ENCODE measurements at places on chromosomes 6 and 20.

GRCh38 chr6:113202852-113203714 lies 654.1 kb upstream of the MARCKS start:
- DNase-seq = no peak

GRCh38 chr6:150025201-150025917 lies at the start of gene RAET1L:
Gene RAET1L, minus strand, starts transcription at chr6:150025532. Its CDS starts 61 bp downstream, at chr6:150025471.
- DNase-seq = no peak

DNA sequence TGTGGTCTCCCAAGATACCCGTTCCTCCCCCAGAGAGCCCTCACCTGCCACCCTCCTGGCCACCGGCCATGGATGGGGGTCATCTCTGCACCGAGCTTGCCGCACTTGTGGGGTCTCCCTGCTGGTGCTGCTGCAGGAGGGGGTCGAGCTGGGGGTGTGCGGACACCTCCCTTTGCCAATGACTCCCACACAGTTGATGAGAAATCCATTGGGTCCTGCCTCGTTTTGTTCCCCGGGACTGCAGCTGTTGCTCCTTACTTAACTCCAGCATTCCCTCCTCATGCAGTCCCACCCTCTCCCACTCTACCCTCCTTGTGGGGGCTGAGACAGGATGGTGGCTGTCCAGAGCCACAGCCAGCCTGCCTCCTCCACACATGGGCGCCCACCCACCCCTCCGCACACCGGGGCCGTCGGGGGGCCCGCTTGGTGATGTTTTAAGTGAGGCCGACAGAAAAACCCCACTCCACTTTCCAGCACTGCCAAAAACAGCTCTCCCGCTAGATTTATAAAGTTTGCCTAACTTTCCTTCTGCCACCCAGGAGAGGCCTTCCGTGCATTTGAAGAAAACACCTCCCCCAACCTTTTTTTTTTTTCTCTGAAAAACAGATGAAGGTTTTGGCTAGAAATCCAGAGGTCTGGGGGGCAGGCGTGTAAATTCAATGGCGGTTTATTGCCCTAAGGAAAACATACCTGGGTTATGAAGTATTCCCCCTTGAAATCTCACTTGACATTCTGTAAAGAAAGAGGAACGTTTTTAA lies 53.5 kb upstream of the APCDD1L start:
- DNase-seq = no peak

- DNase-seq = no peak
Measured at GRCh38 chr6:25913741-25914140, 16.8 kb downstream of the SLC17A2 start.

DNA sequence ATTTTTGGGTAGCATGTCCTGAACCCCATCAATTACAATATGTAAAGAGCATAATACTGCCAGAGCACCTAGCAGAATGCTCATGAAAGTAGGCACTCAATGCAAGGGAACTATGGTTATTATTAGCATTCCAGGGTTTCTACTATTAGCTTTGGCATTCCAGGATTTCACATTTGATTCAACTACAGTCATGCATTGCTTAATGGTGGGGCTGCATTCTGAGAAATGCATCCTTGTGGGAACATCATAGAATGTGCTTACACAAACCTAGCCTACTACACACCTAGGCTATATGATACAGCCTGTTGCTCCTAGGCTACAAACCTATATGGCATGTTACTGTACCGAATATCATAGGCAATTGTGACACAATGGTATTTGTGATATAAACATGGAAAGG lies 247.8 kb downstream of the CD83 start:
- DNase-seq = no peak

DNA sequence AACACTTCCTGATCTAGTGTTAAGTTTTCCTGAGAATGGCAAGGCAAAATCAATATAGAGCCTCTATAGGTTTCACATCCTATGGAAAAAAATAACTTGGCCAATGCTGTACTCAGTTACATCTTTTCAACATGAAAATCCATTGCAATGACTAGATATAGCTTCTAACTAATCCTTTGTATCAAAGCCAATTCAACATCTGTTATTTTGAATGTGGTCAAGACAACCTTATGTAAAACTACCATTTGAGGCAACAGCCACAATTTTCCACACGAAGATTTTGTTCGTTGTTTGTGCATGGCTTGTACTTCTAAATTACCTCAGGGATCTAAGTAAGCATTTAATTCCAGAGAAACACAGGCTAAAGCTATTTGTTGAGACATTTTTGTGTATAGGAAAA lies 637.8 kb upstream of the EYS start:
- DNase-seq = no peak

DNA sequence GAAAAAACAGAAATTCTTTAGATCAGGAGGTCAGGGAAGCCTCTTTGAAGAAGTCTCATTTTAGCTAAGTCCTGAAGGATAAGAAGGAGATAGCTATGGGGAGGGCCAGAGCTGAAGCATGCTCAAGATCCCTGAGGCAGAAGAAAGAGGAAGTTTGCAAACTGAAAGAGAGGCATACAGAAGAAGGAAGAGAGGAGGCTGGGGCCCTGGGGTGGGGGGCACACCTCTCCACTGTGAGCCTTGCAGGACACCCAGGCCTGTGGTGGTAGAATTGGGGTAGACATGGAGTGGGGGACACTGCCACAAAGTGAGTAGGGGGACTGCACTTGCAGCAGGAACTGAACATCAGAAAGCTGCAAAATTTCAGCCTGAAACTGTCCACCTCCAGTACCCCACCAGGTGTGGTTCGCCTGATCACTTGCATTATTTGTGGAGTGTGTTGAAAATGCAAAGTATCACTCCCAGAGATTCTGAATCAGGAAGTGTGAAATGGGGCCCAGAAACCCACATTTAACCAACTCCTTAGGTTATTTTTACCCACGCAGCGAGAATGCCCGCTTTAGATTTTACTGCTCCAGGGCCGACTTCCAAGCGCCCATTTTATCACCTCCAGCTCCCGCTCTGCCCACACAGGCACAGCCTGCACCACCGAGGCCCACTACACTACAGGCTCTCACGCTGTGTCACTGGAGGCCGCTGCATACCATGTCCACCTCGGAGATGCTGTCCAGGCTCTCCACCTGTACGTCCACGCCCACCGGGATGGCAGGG lies 44.0 kb downstream of the GABRR2 start:
- DNase-seq = no peak

DNA sequence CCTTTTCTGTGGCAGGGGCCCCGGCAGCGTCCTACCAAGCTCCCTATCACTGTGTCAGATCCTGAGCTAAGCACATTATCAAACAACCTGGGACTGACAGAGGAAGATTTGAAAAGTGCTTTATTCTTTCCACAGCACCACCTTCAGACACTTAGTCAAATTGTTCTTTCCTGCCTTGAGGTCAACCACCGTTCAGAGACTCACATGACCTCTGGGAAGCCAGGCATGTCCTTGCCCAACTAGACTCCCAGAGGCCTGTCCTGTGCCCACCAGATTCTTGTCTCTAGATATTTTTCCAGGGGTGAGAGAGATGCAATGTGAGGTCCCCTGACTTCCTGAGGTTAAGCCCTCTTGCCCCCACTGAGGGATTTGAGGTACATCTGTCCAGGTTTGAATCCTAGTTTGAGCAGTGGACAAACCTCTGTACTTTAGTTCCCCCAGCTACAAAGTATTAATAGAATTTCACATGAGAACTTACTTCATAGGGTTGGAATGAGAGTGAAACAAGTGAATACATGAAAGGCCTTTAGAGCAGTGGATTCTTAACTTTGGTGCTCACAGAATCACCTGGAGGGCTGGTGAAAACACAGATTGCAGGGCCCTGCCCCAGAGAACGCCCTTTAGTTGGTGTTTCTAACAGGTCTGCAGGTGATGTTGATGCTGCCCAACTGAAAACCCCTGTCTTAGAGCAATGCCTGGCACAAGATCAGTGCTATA lies 179.8 kb downstream of the CLIC5 start:
- no peak for DNase-seq

GRCh38 chr6:167588181-167588919 lies 238.4 kb upstream of the AFDN start:
- DNase-seq = no peak

GRCh38 chr6:25793970-25794369 lies 37.9 kb downstream of the SLC17A1 start:
- DNase-seq = no peak

GRCh38 chr6:81894306-81894705 lies 141.8 kb upstream of the TENT5A start:
- no peak for DNase-seq

GRCh38 chr6:34300332-34300751 lies 51.5 kb upstream of the SMIM29 start:
- no peak for DNase-seq

DNA sequence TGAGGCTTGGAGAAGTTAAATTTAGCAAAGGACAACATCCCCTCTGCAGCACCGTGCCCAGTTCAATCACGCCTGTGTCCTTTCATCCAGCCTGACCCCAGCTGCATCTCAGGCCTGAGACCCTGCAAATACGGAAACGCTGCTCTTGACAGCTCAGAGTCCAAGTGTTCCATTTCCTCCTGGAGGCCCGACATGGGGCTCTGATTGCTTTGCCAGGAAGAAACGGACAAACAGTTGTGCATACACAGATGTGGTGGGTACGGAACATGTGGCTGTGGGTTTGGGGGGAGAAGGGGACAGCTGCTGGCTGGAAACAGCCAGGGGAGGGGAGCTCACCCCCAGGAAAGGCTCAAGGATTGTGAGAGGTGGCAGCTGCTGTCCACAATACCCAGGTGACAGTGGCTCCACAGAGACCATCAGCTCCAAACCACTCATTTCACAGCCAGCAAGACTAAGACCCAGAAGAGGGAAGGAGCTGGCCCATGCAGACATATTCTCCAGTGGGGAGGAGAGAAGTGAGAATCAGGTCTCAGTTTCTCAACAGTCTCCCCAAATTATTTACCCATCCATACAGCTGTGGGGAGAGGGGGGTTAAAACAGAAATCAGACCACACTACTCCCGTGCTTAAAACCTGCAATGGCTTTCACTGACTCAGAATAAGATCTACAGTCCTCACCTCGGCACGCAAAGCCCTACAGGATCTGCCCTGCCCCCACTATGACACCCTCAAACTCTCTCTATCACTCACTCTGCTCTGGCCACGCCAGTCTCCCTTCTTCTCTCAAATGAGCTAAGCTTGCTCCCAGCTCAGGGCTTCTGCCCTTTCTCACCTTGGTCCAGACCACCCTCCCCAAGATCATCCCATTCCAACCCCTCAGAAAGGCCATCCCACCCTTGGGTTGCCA lies 89.1 kb downstream of the PREX1 start:
- DNase-seq = no peak

DNA sequence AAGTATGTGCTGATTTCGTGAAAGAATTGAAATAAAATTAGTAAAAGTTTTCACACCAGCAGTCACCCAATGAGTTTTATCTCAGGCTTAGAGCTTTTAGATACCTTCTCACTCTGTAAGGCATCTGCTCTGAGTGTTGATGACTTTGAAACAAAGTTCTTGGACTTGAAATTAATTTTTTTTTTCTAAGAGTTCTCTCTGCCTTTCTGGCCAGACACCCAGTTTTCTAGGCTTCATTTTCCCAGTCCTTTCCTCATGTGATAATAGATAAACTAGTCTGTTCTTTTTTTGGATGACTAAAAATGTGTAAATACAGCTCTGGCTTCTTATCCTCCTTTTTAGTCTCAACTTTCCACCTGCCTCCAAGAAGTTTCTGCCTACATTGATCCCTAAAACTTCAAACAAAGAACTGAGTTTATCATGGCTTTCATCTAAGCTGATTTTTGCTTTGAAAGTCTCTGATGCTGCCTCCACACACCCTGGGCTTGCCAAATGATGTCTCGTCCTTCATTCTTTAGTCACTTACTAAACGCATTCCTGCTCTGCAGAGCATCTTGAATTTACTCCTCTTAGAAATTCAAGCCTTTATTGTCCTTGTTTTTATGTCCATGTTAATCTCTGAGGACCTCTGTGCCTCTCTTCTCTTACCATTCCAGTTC lies 32.7 kb downstream of the SLX4IP start:
- no peak for DNase-seq

- DNase-seq = no peak
Measured at GRCh38 chr20:24150406-24150805, 161.8 kb upstream of the GGTLC1 start.

DNA sequence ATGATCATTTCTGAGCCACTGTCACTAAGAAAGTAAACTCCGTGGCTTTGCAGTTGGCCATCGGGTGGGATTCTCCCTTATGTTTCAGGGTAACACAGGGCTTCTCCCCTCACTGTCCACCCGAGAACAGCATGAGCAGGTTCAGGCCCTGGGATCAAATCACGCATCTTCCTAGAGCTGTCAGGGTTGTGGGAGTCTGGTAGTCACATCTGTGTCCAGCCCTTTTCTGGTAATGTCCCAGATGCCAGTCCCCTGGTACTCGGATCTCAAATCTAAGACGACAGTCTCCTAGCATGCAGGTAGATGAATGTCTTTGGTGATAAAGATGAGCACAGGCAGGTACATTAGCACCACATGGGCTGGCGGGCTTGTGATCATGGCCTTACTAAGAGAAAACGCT lies 4.8 kb downstream of the PXDC1 start:
- DNase-seq = no peak

GRCh38 chr6:40809627-40810026 lies 222.5 kb upstream of the LRFN2 start:
- no peak for DNase-seq

DNA sequence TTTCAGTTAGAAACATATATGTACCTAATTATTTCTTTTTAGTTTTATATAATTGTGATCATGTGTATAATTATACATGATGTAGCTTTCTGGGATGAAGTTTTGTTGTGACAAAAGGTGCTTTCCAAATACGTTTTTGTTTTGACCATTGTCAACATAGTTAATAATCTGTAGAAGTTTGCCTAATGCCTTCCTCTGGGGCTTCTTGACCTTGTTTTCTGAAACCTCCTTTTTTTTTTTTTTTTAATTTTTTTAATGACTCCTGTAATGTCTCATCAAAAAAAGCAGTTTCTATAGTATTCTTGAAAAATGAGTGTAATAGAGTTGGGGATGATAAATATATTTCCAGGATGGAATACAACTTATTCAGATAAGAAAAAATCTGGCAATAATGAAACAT lies 434.7 kb upstream of the SOX4 start:
- DNase-seq = no peak

GRCh38 chr6:90086517-90086916 lies 192.2 kb downstream of the GJA10 start:
- no peak for DNase-seq

- DNase-seq = no peak
Measured at GRCh38 chr20:59062081-59062480, 19.5 kb upstream of the PRELID3B start.

- no peak for DNase-seq
Measured at GRCh38 chr6:5659467-5659866, 347.3 kb downstream of the NRN1 start.

GRCh38 chr6:19391926-19392325 lies 445.2 kb upstream of the ID4 start:
- DNase-seq = no peak

- peak; percentile 66 for DNase-seq
Measured at GRCh38 chr20:44572551-44573500, 9.6 kb upstream of the PKIG start.

- no peak for DNase-seq
Measured at GRCh38 chr20:19552221-19553180, 205.6 kb upstream of the RIN2 start.

GRCh38 chr6:4670290-4670689 lies 105.9 kb upstream of the CDYL start:
- no peak for DNase-seq

GRCh38 chr6:157724960-157725741 lies 97.9 kb upstream of the SNX9 start:
- DNase-seq = no peak

- no peak for DNase-seq
Measured at GRCh38 chr20:50303573-50304500, 113.2 kb downstream of the CEBPB start.

- DNase-seq = no peak
Measured at GRCh38 chr6:102662851-102663250, 1269.3 kb downstream of the GRIK2 start.
